Suppressor macrophage treated with lipopolysaccharide for 4 hours (primary cell): ENCODE measurements at places on chromosomes 2 and 18.
A peak's percentile ranks its signal among the peaks of the same experiment; 100 is the strongest.

DNA sequence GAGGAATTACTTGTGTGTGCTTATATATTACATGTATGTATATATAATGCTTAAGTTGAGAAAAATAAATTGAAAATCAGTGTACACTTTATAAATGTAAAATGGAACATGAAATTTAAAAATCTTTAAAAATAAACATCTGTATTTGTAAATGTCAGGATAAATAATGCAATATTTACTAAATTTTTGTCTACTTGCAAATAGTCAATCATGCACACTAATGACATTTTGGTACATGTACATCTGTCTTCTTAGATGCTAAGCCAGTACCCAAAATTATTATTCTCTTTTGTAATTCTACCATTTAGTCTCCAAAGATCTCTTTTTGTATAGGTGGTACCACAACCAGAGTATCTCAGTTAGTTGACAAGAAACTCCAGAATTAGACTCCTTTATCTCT lies 96.4 kb upstream of the SCN1A start:
- DNase-seq = no peak

DNA sequence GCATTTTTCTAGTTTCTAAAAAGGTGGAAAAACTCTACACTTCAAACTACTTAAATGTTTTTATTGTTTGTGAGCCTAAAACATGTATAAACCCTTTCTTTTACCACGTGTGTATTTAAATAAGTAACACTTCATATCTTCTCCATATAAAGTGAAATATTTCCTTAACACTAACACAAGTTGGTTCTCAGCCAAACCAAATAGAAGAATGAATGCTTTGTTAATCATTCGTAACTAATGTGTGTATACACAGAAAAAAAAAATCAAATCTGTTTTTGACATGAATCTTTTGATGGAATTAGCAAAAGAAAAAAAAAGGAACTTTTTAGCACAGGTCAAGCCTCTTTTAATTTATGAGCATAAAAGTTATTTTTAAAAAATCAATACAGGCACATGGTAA lies 89.3 kb downstream of the EHBP1 start:
- no peak for DNase-seq

GRCh38 chr2:73266061-73266901 lies 18.0 kb downstream of the FBXO41 start:
- DNase-seq = no peak

DNA sequence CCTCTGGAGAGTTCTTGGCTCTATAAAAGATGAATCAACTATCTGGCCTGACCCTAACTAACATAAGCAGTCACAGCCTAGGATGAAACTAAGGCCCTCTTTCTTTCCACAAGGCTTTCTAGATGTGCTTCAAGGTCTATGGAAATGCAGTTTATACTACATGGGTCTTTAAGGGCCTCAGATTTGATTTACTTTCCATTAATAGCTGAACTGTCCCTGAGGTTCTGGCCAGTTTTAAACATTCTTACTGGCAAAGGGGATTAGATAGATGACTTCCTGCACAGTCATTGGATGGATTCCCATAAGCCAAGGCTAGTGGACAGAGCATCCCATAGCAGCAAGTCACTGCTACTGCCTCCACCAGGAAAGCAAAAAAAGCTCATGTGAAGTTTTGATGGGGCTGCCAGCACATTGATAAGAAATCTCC lies 38.1 kb upstream of the LCLAT1 start:
- DNase-seq = no peak

- no peak for DNase-seq
Observed at GRCh38 chr2:96523659-96524481, 12.7 kb upstream of the ARID5A start.

GRCh38 chr18:5983488-5983887 lies 88.2 kb upstream of the TMEM200C start:
- no peak for DNase-seq

DNA sequence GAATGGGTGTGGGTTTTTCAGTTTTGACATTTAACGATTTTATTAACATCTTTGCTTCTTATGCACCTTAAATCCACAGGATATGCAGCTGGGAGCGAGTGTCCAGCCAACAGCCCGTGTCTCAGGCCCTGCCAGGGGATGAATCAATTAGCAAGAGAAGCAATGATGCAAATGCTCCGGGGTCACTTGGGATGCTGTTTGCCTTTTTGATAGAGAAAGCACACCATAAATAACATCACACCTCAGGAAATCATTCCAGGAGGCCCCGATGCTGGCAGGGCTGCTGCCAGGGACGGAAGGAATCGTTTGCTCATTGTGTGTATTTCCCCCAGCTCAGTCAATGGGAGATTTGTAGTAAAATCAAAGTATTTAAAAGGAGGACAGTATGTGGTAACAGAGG lies 394.0 kb upstream of the HNRNPA3 start:
- DNase-seq = no peak

GRCh38 chr2:169909376-169909775 lies 82.1 kb downstream of the UBR3 start:
- no peak for DNase-seq

- DNase-seq = no peak
Observed at GRCh38 chr18:79576686-79577351, 102.8 kb upstream of the CTDP1 start.

- DNase-seq = no peak
Observed at GRCh38 chr2:178264211-178264610, 69.9 kb downstream of the OSBPL6 start.

DNA sequence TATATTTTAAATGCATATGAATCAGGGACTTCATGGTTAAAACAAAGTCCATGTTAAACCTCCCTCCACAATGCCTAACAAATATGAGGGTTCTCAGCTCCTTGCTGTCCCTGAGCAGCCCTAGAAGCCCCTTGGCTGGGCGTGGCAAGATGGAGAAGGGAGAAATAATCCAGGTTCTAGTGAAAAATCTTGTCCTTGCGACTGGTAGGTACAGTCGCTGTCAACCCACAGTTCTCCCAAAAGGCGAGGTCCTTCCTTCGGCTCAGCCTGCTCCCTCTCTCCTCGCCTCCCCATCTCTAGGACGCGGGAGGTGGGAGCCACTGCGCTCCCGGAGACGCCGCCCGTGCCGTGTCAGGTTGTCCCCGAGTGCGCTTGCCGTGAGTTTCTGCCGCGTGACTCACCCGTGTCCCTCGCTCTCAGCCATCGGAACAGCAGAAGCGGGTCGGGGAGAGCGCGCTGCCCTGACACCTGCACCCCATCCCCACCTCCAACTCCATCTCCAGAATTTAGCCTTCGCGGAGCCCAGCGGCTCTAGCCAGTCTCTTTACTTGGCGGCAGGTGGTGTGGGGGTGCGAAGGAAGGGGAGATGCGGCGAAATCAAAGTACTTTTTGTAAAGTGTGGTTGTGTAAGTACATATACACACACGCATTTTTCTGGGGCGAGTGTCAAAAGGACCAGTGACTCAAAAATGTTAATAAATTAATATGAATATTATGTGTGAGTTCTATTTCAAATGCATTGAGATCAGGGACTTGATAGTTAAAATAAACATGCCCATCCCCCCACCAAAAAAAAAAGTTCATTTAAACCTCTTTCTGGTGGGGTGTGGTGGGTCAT lies 65.1 kb upstream of the TMEM17 start:
- no peak for DNase-seq

DNA sequence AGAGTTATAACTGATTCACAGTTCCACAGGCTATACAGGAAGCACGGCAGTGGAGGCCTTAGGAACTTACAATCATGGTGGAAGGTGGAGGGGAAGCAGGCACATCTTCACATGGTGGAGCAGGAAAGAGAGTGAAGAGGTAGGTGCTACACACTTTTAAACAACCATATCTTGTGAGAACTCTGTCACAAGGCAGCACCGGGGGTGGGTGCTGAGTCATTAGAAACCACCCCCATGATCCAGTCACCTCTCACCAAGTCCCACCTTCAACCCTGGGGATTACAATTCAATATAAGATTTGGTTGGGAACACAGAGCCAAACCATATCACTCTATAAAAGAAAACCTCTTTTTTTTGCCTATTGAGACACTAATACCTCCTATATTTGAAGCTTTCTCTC lies 1108.5 kb upstream of the CDH2 start:
- DNase-seq = no peak

GRCh38 chr18:35905436-35905835 lies 67.0 kb upstream of the RMP24 start:
- no peak for DNase-seq

DNA sequence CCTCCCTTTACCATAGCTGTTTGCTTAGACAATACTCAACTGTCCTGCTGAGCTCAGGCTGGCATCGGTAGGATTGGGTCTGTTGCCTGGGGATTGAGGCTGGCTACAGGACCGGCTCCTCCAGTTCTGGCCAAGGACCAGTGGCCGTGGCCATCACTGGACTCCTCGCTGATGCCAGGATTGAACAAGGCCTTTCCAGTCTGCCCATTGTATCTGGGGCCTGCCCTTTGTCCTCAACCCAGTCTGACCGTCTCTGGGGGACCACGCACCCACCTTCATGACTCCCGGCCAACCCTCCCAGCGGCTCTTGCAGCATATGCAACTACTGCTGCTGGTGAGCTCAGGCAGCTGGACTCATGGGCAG lies 28.7 kb downstream of the SH2D6 start:
- no peak for DNase-seq

DNA sequence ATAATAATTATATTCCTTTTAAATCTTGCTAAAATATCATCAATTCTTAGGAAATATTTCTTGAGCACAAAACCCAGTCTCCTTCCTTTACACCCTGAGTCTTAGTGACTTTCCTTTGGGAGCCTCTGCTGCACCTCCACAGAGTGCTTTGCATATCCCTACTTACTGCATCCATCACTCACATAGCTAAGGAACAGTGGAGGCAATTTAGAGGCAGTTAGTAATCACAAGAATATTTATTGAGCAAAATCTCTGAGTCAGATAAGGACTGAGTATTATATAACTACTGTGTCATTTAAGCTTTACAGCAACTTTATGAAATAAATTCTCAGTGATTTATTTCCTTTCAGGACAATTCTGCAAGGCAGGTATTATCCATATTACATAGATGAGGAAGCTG lies 327.7 kb downstream of the TMX3 start:
- no peak for DNase-seq

DNA sequence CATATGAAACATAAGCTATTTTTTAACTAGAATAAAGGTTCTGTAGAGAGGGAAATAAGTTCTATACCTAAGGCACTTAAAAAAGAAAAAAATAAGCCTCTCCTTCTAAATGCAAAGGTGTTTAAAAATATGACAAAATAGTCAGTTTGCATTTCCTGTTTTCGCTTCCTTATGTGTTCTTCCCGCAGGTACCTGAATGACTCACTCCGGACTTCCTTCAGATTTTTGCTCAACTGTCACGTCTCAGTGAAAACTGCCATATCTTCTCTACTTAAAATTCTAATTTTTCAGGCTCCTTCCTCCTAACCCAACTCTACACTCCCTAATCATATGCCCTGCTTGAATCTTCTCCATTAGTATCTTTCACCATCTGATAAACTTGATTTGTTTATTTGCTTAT lies 1333.1 kb downstream of the LRP1B start:
- no peak for DNase-seq

DNA sequence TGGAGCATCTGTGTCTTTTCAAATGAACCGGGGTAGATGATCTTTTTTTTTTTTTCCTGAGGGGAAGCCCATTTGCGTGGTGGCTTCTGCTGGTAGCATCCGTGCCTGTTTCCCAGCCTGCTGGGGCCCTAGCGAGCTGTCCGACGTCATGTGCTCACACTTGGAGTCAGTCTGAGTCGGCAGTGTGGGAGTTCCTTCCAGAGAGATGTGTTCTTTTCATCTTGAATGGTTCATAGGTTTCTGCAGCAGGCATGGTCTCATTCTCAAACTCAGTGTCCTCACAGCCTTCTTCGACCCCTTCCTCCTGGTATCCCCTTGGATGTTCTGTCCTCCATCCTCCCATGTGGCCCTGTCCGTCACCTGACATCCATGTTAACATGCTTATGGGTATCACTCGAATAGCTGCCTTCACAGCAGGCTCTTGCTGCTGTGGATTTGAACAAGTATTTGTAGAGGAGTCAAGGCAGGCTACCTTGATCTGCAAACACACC lies 51.0 kb downstream of the LDLRAD4 start:
- DNase-seq = peak; percentile 81

DNA sequence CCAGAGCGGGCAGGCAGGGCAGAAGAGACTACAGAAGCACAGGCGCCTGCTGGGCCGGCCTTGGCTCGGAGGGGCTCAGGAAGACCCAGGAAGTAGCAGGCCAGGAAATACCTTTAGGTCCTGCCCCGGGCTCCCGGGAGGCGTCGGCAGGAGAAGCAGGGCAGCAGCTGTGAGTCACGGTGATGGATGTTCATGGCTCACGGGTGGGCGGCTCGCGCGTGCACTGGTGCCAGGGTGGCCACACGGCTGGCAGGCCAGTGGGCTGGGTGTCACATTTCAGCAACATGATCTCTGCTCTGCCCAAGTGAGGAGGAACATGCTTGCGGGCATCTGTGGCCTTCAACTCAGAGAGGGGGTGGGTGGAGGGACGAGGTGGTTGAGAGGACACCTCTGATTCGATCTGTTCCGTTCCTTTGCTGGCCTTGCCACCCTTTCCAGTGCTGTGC lies 139.3 kb downstream of the KLHL29 start:
- no peak for DNase-seq

DNA sequence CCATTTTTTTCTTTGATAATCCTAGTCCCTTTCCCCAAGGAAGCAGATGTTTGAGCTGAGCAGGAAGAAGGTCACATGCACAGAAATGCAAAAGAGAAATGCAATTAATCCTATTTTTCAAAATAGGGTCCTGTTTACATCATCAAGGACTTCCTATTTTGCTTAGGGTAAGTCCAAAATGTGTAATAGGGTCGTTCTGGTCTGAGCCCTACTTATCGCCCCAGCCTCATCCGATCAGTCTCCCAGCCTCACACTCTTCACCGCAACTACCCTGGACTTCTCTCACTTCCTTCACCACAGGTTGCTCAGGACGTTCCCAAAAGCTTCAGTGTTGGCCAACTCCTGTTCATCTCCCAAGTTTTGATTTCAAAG lies 32.8 kb downstream of the FOSL2 start:
- peak; percentile 75 for DNase-seq

- no peak for DNase-seq
Observed at GRCh38 chr18:56285387-56286065, 352.9 kb downstream of the TXNL1 start.

DNA sequence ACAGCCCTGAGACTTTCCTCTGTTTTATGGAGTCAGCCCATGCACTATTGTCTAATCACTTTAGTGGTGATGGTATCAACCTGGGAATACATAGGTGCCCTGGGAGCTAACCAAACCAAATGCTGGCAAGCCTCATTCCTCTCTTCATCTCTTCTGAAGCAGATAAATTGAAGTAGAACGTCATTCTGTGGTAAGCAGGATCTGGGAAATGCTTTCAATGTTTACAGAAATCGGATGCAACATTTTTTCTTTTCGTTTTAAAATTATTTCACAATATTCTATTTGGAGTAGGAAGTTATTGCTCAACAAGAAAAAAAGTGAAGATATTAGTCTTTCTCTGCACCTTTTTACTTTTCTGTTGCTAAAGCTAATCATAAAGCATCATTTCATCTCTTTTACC lies 114.2 kb downstream of the RBMS1 start:
- DNase-seq = peak; percentile 76

- peak; percentile 83 for DNase-seq
Observed at GRCh38 chr2:61905372-61906185, at the start of gene COMMD1. COMMD1 (plus strand) TSS chr2:61905674; CDS start chr2:61905679, 5 bp downstream.

DNA sequence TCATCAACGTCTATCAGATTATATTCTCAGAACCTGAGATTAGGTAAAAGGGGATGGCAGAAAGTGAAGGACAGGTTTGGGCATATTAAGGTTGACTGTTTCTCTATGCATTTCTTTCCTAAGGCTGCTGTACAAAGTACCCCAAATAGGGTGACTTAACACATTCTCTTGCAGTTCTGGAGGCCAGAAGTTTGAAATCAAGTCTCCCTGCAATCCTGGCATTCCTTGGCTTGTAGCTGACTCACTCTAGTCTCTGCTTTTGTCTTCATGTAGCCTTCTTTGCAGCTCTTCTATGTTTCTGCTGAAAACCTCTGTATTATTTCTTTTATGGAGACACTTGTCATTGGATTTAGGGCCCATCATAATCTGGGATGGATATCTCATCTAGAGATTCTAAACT lies 364.3 kb downstream of the PLCL1 start:
- no peak for DNase-seq
